Left cardiac atrium (tissue), 4 donors: ENCODE measurements at places on chromosomes 2 and 18. TPM values are rescaled to one million over a fixed set of nuclear protein-coding genes. Genes with fewer than 3 reads are reported as not detected.

DNA sequence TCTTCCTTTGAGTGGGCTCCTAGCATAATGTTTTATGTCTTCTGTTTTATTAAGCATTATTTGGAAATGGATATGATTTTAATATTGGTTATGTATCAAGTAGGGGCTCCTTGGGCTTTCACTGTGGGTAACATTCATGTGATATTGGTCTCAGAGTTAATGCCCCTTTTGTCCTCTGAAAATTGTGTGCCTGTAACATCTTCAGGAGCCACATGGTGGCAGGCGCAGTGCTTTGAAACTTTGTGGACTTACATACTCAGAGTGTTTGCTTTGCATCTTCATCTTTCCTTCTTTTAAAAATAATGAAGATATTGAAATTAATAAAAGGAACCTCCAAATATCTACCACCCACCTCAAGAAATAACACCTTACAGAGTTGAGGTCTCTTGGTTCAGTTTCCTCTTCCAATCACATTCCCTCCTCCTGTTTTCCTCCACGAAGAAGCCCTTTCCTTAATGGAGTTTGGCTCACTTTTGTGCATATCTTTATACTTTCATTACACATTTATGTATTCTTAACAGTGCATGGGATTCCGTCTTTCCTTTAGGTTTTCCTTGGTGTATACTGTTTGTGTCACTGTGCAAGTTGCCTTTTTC lies 73.5 kb downstream of the LIMS1 start:
- peak; percentile 33 for DNase-seq

- DNase-seq, result no peak
Measured at GRCh38 chr2:96341641-96342040, 6.1 kb downstream of the NCAPH start.

GRCh38 chr2:100865816-100866460 lies 46.0 kb downstream of the NPAS2 start:
- no peak for DNase-seq

- DNase-seq, result no peak
Measured at GRCh38 chr2:218015586-218016521, 13.1 kb upstream of the TNS1 start.

DNA sequence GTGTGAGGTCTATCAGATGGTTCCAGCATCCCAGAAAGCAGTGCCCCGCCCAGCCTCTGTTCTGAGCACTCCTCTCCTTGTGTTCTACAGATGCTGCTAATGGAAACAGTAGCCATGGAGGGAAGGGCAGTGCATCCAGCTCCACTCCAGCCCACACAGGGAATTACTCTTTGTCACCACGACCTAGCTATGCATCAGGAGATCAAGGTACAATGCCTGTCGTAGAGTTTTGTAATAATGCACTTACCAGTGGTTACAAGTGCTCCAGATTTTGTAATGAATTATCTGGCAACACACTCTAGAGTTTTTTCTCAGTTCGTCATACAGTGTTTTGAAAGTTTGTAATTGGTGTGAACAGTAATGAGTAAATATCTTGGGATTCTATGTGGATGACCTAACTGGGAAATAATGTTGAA lies 161.1 kb downstream of the ESCO1 start:
- DNase-seq, result no peak

RFTN2 gene
- 3.9 TPM for total RNA-seq

SLC40A1 gene
- total RNA-seq, result 79.3 TPM

R3HDM1 gene
- total RNA-seq, result 22.0 TPM

SLC23A3 gene
- 0.50 TPM for total RNA-seq

IL1R2 gene
- total RNA-seq, result 8.3 TPM
